ENCODE measurements at places on chromosomes 2 and 18.

DNA sequence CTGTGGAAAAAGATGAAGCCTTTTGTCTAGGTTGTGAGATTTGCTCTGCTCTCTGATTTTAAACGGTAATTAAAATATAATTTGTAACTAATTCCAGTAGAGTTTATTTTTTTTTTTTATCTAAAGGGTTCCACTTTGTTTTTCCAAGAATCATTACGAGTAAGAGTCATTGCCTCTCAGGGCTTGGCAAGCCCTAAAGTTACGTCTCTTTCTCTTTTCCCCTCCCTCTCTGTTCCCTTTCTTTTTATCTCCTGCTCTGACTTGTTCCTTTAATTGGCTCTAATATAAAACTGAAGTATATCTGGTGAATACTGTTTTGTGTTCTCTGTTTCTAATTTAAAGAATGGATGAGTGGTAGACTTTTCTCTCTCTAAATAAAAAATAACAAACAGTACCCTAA lies 75.8 kb downstream of the CALCRL start:
- no peak for DNase-seq

GRCh38 chr2:29189052-29189451 lies 73.8 kb downstream of the CLIP4 start:
- peak; percentile 39 for DNase-seq

DNA sequence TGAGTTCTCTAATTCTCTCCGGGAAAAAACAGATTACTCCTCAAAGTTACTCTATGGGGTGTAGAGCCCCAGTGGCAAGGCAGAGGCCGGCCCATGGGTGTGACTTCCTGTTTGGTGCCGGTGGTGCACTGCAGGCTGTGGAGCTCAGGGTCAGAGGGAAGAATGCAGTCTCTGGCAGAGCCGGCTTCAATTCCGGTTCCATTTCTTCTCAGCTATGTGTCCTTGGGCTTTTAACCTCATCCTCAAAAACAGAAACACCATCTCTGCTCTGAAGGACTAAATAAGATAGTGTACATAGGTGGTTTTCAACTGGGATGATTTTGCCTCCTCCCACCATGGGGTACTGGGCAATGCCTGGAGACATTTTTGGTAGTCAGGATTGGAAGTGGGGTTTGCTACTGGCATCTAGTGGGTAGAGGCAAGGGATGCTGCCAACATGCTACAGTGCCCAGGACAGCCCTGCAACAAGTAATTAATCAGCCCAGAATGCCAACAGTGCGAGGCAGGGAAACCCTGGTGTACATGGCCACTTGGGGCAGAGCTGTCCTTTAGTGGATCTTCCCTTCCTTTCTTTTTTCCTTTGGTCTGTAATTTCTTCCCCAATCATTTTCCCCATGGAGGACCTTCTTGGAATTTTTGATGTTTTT lies 81.2 kb downstream of the INSIG2 start:
- peak; percentile 41 for DNase-seq

- DNase-seq: no peak
Measured at GRCh38 chr2:172307800-172308199, 119.6 kb upstream of the ITGA6 start.

DNA sequence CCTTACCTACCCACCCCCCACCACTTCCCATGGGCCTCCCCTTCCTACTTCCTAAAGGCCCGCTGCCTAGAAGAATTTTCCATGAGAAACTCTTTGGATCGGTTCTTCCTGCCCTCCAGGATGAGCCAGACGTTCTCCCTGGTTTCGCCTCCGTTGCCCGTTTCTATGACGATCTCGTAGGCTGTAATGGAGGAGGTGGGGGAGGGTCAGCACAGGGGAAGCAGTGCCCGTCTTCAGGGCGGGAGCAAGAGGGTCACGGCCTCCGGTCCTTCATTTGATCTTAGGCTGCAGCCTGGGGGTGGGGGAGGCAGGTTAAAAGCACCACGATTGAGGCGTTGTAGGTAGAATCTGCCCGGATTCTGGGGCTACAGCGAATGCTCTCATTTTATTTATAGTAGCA lies 172.0 kb downstream of the LOXHD1 start:
- DNase-seq: no peak

- DNase-seq: no peak
Measured at GRCh38 chr2:43429369-43429768, 166.5 kb downstream of the THADA start.

DNA sequence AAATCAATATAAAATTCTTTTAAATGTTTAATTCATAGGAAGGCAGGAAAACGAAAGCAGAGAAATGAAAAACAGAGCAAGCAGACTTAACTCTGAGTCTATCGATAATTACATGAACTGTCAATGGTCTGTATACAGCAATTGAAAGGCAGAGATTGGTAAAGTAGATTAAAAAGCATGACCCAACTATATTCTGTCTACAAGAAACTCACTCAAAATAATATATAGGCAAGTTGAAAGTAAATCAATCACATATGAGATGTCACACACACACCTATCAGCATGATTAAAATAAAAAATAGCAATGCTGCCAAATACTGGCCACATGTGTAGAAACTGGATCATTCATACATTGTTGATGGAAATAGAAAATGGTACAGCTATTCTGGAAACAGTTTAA lies 136.4 kb upstream of the CYP1B1 start:
- no peak for DNase-seq

- no peak for DNase-seq
Measured at GRCh38 chr2:134148843-134149472, 104.9 kb upstream of the MGAT5 start.

DNA sequence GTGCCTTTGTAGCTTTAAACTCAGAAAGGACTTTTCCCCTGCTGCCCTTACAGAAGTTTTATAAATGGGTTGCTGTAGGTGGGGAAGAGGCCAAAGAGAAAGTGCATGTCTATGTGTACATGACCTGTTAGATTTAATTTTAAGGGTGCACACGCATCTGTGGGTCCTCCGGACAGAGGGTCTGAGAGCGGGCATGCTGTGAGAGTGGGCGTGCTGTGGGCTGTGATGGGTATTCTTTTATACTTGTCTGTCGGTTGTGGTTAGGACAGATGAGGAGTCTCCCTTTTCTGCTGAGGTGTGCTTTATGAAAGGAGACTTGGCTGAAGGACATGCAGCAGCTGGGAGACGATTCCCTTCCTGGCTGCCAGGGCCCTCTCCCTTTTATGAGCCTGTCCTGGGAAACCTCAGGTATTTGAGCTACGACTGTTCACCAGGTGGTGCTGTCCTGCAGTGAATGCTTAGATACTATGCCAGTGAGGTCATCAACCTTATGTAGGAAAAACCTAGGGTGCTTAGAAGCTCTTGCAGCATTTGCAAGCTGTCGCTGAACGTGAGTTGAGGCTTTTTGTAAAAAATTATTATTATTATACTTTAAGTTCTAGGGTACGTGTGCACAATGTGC lies 67.5 kb downstream of the TANC1 start:
- DNase-seq: peak; percentile 12

DNA sequence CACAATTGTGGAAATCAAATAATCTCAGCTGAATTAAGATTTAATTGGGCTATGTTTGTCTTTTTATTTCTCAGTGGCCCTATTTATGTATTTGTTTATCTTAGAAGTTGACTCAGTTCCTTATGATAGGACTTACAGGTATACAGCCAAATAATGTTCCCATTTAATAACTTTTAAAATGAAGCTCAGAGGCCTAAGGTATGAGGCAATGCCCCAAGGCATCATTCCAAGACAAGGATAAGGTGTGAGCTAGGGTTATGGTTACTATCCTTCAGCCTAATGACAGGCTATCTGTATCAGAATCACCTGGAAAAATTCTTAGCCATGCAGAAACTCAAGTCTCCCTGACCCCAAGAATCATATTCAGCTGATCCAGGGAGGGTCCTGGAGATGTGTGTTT lies 7.4 kb upstream of the NRBP1 start:
- DNase-seq: no peak

- no peak for DNase-seq
Measured at GRCh38 chr2:18514526-18515461, 45.7 kb downstream of the RDH14 start.

GRCh38 chr2:16487686-16488085 lies 177.9 kb downstream of the CYRIA start:
- DNase-seq: no peak

GRCh38 chr2:44324971-44325426 lies 36.3 kb downstream of the PREPL start:
- DNase-seq: no peak

GRCh38 chr2:191910518-191910917 lies 63.6 kb upstream of the CAVIN2 start:
- no peak for DNase-seq

DNA sequence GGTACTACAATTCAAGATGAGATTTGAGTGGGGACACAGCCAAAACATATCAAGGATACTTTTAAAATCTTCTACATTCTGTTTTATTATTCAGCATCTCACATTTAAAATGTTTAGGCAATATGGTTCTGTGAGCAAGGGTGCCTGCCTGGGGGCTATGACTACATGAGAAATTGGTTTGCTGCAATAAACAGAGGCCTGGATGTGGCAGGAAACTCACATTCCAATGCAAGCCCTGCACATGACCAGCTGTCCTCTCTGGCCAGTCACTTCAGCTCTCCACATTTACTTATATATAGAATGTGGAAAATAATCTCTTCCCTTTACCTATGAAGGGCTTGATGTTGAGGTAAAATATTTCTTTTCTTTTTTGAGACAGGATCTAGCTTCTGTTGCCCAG lies 193.4 kb downstream of the LRRTM1 start:
- DNase-seq: no peak

GRCh38 chr2:158747281-158747680 lies 47.8 kb upstream of the DAPL1 start:
- DNase-seq: no peak

DNA sequence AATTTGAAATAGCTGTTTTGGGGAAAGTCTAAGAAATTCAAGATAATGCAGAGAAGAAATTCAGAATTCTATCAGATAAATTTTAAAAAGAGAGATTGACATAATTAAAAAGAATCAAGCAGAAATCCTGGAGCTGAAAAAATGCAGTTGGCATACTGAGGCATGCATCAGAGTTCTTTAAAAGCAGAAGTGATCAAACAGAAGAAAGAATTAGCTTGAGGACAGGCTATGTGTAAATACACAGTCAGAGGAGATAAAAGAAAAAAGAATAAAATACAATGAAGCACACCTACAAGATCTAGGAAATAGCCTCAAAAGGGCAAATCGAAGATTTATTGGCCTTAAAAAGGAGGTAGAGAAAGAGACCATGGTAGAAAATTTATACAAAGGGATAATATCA lies 57.1 kb downstream of the CYTIP start:
- DNase-seq: no peak

DNA sequence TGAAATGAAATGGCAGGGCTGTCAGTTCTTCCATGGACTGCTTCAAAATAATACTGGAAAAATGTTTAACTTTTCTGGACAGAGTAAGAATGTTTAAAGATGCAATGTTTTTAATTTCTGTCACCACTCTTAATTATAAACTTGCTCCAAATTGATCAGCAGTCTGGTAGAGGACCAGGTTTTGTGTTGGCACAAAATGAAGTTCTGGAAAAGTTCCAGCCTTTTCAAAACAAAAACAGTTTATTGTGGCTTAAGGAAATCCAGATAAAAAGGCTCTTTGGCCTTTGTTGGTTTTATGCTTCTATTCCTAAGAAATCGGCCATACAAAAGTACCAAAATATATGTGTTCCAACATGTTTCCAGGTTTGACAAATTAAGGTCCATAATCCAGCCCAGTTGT lies 48.8 kb downstream of the PTRHD1 start:
- no peak for DNase-seq

- no peak for DNase-seq
Measured at GRCh38 chr2:186554850-186555671, 34.8 kb upstream of the ITGAV start.

DNA sequence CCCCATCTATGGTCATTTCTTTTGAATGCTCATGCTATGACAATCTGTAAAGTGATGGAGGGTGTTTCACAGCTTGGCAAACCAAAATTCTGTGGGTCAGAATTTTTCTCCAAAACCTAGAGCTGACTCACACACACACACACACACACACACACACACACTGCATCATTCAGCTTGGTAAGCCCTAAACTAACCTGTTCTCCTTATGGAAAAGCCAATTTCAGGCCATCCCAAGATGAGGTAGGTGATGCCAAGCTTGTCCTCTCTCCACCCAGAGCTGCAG lies 45.0 kb upstream of the NRP2 start:
- no peak for DNase-seq

GRCh38 chr2:203858176-203858575 lies 9.4 kb upstream of the CTLA4 start:
- DNase-seq: peak; percentile 30

Data from CD4-positive, alpha-beta T cell treated with Interleukin-6 at 100 ng/mL for 8 hours (primary cell).